Fibroblast of villous mesenchyme (primary cell): ENCODE measurements at places on chromosomes 5 and 9. TPM values are rescaled to one million over a fixed set of nuclear protein-coding genes. Genes with fewer than 3 reads are reported as not detected.
A peak's percentile ranks its signal among the peaks of the same experiment; 100 is the strongest.

GRCh38 chr9:122076117-122076516, 17.0 kb downstream of the TTLL11 start:
- DNase-seq: no peak

Gene IFNK
- total RNA-seq: not detected in 2 replicates

DNA sequence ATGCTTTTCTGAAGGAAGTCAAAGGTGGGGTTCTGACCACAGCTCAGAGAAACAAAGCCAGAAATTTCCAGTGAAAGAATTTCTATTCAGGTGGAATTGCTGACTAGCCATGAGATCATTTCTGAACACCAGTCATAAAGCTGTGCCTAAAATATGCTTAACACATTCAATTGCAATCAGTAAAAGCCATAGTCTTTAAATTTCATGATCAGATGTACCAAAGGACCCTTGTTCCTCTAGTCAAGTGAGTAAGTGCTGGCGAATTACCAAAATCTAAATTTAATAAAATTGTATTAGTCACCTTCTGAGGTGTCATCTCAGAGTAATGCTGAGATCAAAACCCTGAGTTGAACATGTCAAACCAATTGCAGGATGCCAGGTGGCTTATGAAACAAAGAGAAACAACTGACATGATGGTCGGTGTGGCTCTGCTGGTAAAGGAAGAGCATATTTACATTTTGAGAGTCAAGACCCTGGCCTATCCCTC, 334.2 kb upstream of the CCNH start:
- DNase-seq: no peak

Gene ORM2
- total RNA-seq: not detected in 2 replicates

Gene MYORG
- total RNA-seq: 0.64 and 1.3 TPM in 2 replicates

Gene RPL37
- total RNA-seq: 247 and 971 TPM in 2 replicates

Gene GPR151
- total RNA-seq: not detected in 2 replicates

GRCh38 chr9:124011460-124012301, at the start of gene LHX2:
Gene LHX2, plus strand, starts transcription at chr9:124011768. Its CDS starts 581 bp downstream, at chr9:124012349.
- DNase-seq: peak; percentile 55

Gene DPYSL3
- 126 and 161 TPM in 2 replicates for total RNA-seq

GRCh38 chr9:125629446-125629845, 77.6 kb downstream of the MAPKAP1 start:
- no peak for DNase-seq

- peak; percentile 38 for DNase-seq
Measured at GRCh38 chr5:151451626-151452520, 4.5 kb downstream of the SLC36A1 start.

GRCh38 chr5:98516701-98517100, 256.8 kb upstream of the RGMB start:
- no peak for DNase-seq

Gene ST8SIA4
- 3.5 and 4.8 TPM in 2 replicates for total RNA-seq

Gene EMB
- total RNA-seq: 0.86 and 0.97 TPM in 2 replicates

- no peak for DNase-seq
Measured at GRCh38 chr5:87136096-87136495, 131.6 kb upstream of the RASA1 start.

GRCh38 chr9:128505414-128505765, 871 bp downstream of the GLE1 start:
- DNase-seq: peak; percentile 38

GRCh38 chr9:20740304-20740703, 56.2 kb downstream of the FOCAD start:
- DNase-seq: no peak

DNA sequence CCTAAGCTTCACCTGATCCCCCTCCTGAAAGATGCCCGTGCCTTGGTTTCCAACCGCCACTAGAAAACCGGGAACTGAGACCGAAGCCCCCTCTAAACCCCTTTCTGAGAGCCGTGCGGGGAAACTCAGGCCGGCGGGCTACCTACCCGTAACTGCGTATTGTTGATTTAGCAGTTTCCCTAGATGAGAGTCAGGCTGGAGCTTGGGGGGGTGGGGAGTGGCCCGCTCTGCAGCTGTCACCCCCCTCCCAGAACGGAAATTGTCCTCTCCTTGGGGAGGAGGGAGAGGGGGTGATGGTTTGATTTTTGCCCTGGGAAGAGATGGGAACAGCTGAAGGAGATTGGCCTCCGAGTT, 2.5 kb downstream of the CXXC5 start:
- DNase-seq: no peak

DNA sequence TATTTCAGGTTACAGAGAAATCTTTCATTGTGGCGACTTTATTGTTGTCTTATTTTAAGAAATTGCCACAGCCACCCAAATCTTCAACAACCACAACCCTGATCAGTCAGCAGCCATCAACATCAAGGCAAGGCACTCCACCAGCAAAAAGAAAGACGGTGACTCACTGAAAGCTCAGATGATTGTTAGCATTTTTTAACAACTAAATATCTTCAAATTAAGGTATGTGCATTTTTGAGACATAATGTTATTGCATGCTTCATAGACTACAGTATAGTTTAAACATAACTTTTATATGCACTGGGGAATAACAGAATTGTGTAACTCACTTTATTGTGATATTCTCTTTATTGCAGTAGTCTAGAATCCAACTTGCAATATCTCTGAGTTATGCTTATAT, 263.4 kb downstream of the TMEM232 start:
- DNase-seq: peak; percentile 37

Gene CCL28
- total RNA-seq: 1.3 TPM in 2 replicates

- no peak for DNase-seq
Measured at GRCh38 chr9:75653750-75654149, 236.7 kb upstream of the PCSK5 start.

DNA sequence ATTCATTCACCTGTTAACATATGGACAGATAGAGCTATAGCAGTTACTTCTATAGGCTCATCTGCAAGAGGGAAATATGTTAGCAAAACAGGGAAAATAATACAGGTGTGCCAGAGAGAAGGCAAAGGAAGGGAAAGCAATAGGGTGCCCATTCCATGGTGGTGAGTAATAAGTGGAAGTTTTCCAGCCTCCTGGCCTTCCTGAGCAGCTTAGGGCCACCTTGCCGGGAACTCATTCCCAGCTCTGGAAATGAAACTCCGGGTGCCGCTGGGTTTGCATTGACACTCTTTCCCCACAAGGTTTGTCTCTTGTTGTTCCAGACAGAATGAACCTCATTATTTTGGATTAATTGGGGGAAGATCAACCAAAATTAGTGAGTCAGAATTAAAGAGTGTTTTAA, 58.4 kb downstream of the SLC1A3 start:
- no peak for DNase-seq

- no peak for DNase-seq
Measured at GRCh38 chr9:103804077-103804735, 289.9 kb upstream of the SMC2 start.

DNA sequence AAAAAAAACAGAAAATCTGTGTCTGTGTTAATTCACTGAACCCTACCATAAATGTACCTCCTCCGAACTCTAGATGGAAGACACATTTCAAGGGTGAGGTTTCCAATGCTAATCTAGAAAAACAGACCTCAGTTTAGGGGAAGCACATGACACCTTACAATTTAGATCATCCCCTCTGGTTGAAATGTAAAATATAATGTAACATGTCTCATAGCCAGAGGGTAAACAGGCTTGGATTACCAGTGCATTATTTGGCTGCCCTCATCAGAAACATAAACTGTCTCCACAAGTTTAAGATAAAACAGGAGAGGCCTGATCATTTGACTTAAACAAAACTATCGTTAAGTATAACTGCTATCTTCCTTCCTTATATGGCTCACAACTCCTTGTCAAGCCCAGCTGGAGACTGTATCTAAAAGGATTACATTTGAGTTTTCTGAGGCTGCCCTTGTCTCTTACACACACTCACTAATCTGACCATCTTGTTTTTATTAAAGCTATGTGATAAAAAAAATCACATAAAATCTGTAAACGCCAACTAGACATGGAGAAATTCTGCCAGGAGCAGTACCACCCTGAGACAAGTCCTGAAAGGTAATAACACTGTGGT, 105.7 kb downstream of the LURAP1L start:
- peak; percentile 96 for DNase-seq

Gene SLIT3
- under 0.01 and 0.64 TPM in 2 replicates for total RNA-seq

GRCh38 chr9:82572146-82572545, 490.8 kb downstream of the RASEF start:
- no peak for DNase-seq

Gene RASEF
- total RNA-seq: 0.43 and 0.97 TPM in 2 replicates

GRCh38 chr5:120869831-120870230, 405.7 kb downstream of the PRR16 start:
- no peak for DNase-seq

Gene GAPT
- total RNA-seq: not detected in 2 replicates

DNA sequence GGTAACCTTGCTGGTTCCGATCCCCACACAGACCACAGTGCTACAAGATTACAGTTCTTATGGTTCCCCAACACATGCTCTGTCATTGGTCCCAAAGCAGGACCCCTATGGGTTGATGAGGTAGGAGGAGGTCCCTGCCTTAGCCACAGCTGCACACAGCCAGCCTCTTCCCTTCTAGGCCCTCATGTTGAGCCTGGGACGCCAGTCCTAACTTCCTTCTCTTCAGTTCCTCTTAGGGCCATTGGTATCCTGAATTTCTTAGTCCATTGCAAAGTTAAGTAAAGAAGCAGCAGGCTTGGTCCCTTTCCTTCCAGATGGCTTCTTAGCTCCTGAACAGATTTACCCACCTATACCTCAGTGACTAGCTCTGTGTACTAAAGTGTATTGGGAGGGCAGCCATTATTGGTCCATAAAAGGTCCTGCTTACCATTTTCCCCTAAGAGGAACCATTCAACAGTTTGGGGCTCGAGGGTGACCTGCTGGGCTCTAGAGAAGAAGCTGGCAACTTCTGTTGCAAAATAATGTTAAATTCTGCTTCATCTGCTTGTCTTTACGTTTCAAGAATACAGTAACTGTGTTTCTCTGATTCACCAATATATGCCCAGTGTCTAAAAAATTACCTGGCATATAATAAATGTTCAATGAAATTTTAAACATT, 50.2 kb downstream of the PDCD1LG2 start:
- no peak for DNase-seq

DNA sequence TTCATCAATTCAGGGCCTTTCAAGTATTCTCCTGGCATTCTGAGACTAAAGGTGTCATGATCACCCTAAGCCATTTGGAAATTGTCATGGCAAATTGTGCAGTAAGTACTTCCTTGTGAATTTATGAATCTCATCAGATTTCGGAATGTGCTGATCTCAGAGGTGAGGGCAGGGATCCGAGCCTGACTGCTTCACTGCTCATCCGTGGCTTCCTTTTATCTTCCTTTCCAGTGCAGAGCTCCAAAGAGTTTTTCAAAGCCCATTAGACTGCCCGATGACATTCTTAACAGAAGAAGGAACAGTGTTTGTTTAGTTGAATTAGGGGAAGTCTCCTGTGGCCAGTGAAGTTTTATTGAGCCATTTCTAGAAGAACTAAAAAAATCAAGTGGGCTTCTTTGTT, 182.8 kb upstream of the GDNF start:
- DNase-seq: no peak

DNA sequence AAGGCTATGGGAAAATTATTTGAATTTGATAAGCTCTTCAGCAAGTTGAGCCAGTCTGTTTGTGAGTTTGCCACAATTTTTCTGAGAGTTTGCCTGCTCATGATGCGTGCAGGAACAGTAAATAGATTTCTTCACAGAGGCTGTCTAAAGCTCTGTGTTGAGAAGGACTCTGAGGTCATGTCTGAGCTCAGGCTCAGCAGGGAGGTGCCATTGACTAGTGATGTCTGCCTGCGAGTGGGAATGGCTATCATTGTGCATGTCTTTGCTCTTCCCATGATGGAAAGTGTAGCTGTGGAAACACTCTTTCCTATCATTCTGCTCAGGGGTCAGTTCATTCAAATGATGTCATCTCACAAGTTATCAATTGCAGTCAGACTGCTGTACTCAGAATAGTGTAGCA, 142.8 kb downstream of the RASEF start:
- DNase-seq: no peak

Gene FOXD4L5
- under 0.01 TPM in 1 of 2 replicates, not detected in the other for total RNA-seq

GRCh38 chr5:127922603-127923002, 161.0 kb upstream of the SLC12A2 start:
- no peak for DNase-seq

Gene SLC34A1
- not detected in 2 replicates for total RNA-seq
